Hypothalamus (tissue), 51 donors: ENCODE measurements at places on chromosomes 6 and 20.

DNA sequence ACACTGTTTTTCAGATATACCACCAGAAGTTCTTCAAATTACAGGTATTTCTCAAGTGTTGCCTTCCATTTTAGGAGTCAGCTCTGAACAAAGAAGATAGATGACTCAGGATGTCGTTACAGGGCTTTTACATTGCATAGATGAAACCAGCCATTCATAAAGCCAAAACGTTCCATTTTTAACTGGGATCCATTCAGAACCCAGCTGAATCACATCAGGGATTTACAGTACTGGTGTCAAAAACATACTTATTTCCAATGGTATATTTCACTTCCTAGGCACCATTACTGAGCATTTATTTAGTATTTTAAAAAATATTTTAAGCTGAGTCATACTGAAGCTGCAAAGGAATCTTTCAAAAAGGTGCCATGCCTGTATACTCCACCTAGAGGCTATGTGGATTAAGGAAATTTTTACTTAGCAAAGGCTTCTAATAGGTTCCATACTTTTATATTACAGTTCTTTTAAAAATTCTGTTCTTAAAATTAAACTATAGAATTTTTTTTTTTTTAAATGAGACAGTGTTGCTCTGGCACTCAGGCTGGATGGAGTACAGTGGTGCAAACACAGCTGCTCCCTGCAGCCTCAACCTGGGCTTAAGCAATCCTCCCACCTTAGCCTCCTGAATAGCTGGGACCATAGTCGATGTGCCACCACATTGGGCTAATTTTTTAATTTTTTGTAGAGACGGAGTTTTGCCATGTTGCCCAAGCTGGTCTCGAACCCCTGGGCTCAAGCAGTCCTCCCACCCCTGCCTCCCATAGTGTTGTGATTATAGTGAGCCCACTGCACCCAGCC is 2.6 kb downstream of the ASF1A start:
- no peak for DNase-seq

GRCh38 chr6:25320459-25320858 is 41.3 kb downstream of the CARMIL1 start:
- no peak for DNase-seq

DNA sequence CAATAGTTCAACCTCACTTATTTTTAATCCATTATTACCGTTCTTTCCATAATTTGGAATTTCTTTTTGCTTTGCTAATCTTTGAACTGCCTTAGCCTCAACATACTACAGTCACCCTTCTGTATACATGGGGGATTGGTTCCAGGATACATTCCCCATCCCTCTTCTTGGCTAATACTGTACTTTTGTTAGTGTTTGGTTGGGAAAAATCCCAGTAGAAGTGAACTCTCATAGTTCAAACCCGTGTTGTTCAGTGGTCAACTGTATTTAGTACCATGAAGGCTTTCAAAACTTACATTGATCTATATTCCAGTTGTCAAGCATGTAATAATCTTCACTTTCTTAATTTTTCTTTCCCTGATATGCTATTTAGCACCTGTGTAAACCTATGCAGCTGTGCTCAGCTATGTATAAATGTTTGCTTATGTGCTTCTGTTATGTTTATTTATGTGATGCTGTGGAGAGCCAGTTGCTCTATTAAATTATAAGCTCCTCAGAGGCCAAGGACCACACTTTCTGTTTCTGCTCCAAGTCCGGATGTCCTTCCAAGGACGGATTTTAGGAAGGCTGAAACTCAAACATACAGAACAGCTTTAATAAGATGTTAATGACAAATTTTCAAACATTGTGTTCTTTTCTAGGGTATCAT is 33.3 kb upstream of the LAMA4 start:
- no peak for DNase-seq

- DNase-seq, result no peak
Measured at GRCh38 chr20:17538517-17539170, 7.5 kb upstream of the BFSP1 start.

GRCh38 chr20:53883098-53883911 is 187.1 kb downstream of the BCAS1 start:
- DNase-seq, result no peak

GRCh38 chr6:41561416-41561815 is 15.2 kb downstream of the FOXP4 start:
- no peak for DNase-seq

- DNase-seq, result no peak
Measured at GRCh38 chr6:145141572-145141971, 593.7 kb downstream of the EPM2A start.

GRCh38 chr20:59736366-59736765 is 132.0 kb downstream of the PHACTR3 start:
- DNase-seq, result no peak

DNA sequence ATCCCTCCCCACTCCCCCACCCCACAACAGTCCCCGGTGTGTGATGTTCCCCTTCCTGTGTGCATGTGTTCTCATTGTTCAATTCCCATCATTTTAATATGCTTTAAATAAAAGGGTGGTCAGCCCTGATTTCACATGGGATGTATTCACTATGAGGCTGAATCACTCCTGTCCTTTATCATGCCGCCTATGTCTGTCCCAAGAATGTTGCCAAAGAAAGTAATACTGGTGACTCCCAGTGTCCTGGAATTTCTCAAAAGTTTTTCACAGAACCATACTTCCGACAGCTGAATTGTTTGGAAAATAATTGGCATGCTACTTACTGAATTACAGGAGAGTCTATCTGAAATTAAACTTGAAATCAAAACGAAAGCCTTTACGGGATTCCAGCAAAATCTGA is 217.7 kb downstream of the HAO1 start:
- no peak for DNase-seq

DNA sequence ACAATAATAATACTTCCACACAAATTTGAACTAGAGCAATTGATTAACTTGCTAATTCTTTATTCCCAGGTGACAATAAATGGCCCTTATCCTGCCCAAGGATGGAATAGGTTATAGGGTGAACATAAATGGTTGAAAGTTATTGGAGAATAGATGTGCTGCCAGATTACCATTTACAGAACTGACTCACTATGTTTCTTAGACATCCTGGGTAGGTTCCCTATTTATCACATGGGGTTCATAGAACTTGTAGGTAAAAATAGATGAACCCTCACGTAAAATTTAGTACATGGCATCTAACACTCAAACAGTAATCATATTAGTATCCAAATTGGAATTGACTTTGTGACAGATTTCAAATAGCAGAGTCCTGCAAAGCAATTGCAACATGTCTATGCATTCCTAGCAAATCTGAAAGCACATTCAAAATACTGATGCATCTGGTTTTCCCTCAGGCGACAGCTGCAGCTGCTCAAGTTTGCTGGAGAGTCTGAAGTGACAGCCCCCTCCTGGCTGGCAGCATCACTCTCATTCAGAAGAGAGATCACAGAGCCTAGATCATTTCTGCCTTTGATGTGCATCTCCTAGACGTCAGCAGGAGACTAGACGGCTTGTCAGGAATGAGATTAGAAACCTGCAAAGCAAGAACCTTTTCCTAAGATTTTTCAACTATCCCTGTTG is 80.2 kb upstream of the RNF217 start:
- DNase-seq, result no peak

DNA sequence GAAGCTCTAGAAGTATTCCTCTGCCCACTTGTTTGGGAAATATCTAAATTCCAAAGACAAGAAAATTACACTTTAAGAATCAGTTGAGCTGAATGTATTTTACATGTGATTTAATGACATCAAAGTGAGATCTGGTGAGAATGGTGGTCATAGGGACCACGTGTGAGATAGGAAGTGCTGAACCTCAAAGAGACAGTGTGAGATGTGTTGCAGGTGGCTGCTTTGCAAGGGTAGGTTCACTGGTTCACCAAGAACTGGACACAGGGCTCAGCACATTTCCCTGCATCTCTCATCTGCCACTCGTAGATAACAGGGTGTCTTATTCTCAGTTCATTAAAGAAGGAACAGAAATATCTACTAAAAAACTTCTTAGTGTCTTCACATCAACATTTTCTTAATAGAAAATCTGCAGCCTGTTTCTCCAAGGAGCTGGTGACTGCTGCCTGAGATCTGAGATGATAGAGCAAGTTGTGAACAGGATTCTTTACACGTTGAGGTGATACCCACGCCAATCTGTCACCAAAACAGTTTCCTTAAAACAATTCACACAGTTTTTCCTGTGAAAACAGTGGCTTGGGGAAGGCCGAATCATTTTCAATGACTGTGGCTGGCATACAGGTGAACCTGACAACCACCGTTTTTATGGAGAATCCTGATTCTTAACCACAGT is 7.2 kb downstream of the CCR6 start:
- DNase-seq, result no peak

DNA sequence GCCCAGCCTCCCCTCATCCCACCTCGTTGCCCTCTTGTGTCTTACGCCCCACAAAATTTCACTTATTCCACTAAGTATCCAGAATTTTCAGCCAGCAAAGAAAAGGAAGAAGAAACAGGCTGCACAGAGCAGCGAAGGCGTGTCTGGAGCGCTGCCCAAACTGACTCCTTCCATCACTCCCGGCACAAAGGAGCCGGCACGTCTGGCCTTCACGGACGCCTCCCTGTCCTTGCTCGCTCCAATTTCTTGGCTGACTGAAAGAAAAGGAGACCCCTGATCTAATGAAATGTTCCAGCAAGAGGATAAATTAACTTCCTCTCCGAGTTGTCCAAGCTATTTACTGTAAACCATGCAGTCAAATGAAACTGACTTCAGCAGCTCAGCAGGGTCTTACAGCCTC is 152.3 kb upstream of the CDH4 start:
- DNase-seq, result no peak

- DNase-seq, result no peak
Measured at GRCh38 chr6:52635049-52635577, 35.8 kb upstream of the TMEM14A start.

GRCh38 chr6:49327005-49327404 is 136.0 kb downstream of the MMUT start:
- DNase-seq, result no peak

- DNase-seq, result no peak
Measured at GRCh38 chr20:2820896-2821869, 5.0 kb downstream of the TMEM239 start.

DNA sequence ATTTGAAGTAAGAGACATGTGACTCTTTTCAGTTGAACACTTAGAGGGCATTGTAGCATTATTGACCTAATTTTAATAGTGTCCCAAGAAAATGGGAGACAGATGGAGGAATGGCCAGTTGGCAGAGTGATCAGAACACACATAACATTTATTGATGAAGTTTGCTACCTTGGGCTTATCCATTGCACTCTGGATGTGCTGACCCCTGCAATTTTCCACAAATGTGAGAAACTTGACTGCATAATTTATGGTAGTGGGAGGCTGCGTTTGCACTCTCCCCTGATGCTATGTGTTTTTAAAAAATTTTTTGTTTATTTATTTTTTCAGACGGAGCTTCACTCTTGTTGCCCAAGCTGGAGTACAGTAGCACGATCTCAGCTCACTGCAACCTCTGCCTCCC is 95.9 kb downstream of the ZFAND3 start:
- no peak for DNase-seq

GRCh38 chr20:5844063-5844681 is 94.0 kb downstream of the SHLD1 start:
- no peak for DNase-seq

DNA sequence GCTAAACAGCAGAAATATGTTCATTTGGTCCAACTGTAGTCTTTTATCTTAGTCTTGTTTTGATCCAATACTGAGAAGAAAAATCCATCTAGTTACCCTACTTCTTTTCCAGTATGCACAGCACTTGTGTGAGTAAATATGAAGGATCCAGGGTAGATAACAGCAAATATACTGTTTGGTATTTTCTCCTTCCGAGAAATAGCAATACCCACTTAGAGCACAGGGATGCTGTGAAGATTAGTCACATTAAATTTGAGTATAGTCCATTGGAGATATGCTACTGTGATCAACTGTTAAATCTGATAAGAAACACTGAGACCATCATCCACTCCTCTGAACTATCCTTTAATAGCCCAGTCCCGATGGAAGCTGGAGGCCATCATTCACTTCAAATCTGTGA is 145.2 kb downstream of the PDE7B start:
- no peak for DNase-seq

DNA sequence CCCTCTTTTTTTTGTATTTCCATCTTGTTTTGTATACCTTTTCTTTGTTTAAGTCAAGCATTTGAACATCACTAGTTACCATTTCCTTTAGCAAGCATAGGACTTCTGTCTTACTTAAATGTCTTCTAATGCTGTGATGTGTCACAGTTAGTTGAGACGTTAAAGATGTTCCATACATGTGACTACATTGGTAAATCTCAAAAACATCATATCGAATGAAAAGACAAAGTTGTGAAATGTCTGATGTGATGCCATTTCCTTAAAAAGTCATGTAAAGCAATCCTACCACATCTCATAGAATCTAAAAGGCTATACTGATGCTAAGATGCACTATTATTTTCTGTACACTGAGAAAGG is 26.8 kb downstream of the SLC16A10 start:
- DNase-seq, result no peak

GRCh38 chr20:57614490-57615444 is 5.5 kb downstream of the ZBP1 start:
- no peak for DNase-seq

DNA sequence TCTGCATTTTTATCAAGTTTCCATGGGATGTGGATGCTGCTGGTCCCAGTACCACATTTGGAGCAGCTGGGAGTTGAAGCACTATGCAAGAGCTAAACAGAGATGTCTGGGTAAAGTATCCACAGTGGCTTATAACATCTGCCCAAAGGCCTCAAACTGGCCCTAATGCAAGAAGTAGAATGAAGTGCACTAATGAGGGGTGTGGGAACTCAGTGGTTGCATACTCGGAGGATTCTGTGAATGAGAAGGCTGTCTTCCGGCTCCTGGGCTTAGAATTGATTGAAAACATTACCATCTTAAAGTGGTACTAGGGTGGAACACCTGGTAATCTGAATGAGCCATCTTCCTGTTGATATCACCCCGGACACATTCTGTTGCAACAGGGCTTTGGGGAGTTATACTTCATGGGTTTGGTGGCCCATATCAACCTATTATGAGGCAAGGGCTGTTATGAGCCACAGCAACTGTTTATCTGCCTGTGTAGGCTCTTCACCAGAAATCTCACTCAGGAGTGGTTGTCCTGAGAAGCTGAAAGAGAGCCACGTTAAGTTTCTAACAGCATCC is 54.7 kb upstream of the SNRPB2 start:
- DNase-seq, result no peak

- no peak for DNase-seq
Measured at GRCh38 chr20:63347081-63347741, 13.9 kb downstream of the CHRNA4 start.

DNA sequence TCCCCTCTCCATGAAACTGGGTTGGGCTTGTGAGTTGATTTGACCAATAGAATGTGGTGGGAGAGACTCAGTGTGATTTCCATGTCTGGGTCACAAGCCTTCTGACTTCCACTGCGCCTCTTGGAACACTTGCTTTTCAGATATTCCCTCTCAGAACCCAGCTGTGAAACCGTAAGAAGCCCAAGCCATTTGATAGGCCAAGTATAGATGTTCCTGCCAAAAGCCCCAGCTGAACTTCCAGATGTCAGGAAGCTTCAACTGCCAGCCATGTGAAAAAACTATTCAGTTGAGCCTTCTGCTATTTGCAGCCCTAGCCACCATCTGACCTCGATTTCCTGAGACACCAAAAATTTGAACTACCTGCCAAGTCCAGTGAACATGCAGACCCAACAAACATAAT is 387.8 kb upstream of the GJE1 start:
- DNase-seq, result no peak

GRCh38 chr6:147194652-147195411 is 9.4 kb upstream of the STXBP5 start:
- no peak for DNase-seq

- DNase-seq, result no peak
Measured at GRCh38 chr6:39190545-39191235, 38.6 kb downstream of the KCNK5 start.
